CD4-positive, alpha-beta T cell treated with Interleukin-6 at 100 ng/mL for 8 hours (primary cell): ENCODE measurements at places on chromosomes 7 and 10.
A peak's percentile ranks its signal among the peaks of the same experiment; 100 is the strongest.

DNA sequence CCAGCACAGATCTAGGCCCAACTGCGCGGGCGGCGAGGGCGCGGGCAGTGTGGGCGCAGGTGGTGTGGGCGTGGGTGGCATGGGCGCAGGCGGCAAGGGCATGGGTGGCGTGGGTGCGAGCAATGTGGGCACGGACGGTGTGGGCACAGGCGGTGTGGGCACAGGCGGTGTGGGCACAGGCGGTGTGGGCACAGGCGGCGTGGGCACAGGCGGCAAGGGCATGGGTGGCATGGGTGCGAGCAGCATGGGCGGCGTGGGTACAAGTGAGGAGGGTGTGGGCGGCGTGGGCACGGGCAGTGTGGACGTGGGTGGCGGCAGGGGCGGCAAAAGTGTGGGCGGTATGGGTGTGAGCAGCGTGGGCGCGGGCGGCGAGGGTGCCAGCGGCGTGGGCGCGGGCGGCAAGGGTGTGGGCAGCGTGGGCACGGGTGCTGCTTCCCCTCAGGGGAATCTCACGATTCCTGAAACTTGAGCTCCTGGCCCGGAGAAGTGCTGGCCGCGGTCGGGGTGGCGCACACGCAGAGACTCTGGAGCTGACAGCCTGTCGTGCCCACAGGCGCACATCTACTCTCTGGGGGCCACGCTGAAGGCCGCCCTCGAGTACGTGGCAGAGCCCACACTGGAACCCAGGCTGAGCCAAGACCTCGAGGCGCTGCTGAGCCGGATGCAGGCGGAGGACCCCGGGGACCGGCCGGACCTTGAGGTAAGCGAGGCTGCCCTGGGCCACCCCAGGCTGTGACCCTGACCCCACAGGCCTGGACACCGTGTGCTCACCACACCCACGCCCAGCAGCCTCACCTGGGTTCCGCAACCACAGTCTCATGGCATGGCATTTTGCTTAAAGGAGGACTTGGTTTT lies 23.0 kb downstream of the KNDC1 start:
- DNase-seq = no peak

GRCh38 chr7:10257438-10257837 lies 716.2 kb upstream of the PHF14 start:
- DNase-seq = no peak

DNA sequence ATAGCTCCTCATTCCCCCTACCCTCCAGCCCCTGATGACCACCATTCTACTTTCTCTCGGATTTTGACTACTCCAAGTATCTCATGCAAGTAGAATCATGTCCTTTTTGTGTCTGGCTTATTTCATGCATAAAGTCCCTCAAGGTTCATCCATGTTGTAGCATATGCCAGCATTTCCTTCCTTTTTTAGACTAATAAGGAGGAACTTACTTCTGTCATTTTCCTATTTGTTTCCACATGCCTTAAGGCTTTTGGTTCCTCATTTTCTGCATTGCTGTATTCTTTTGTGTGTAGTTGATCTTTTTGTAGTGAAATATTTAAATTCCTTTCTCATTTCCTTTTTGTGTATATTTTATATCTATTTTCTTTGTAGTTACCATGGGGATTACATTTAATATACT lies 376.9 kb downstream of the CALN1 start:
- DNase-seq = no peak

- no peak for DNase-seq
Measured at GRCh38 chr10:132383751-132384196, 13.2 kb upstream of the PWWP2B start.

DNA sequence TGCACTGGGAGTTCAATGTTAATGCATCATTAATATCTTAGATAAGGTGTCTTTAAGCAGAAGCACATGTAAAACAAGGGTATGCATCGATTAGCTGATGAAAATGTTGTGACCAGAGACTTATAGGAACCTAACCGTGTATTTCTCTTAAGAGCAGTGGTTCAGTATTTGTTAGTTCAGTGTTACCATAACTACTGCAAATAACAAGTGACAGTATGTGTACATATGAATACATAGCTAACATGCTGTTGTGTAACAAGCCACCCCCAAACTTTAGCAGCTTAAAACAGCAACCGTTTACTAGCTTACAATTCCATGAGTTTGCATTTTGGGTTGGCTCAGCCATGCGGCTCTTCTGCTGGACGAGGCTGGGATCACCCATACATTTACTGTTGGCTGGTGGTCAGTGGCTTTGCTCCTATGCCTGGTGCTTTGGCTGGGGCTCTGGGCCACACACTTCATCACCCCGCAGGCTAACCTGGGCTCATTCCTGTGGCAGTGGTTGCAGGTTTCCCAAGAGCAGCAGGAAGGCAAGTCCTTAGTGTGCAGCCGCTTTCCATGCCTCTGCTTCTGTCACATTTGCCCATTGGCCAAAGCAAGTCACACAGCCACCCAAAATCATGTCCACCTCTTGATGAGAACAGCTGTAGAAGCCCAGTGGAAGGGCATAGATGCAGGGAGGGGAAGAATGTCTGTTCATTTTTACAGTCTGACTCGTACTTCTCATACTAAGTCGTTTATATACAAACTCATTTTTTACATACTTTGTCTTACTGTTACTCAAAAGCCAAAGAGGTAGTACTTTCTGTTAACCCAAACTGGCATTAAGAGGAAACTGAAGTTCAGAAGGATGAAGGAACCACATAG lies 103.3 kb upstream of the GATA3 start:
- no peak for DNase-seq

GRCh38 chr10:19843487-19843886 lies 27.3 kb downstream of the PLXDC2 start:
- DNase-seq = no peak

DNA sequence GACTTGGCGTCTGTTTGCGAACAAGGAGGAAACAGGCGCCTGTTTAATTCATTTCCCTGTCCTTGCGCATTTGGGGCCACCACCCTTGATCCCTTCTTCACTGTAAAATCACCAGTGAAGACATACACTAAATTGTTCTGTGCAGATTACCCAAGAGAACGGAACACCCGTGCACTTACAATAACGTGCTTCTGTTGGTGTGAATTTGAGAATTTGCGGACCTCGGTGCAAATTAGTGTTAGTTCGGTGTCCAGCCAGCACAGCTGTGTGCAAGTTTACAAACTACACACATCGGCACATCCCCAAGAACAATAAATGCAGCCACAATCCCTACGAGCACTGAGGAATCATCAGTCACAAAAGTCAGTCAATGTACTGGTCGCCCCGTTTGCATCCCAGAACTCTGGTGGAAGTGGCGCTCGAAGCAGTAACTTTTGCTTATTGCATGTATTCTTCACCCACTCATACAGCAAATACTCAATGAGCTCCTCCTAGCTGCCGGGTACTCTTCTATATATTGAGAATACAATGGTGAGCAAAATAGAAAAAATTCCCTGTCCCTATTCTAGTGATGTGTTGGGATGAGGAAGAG lies 786 bp upstream of the CNOT4 start:
- no peak for DNase-seq

DNA sequence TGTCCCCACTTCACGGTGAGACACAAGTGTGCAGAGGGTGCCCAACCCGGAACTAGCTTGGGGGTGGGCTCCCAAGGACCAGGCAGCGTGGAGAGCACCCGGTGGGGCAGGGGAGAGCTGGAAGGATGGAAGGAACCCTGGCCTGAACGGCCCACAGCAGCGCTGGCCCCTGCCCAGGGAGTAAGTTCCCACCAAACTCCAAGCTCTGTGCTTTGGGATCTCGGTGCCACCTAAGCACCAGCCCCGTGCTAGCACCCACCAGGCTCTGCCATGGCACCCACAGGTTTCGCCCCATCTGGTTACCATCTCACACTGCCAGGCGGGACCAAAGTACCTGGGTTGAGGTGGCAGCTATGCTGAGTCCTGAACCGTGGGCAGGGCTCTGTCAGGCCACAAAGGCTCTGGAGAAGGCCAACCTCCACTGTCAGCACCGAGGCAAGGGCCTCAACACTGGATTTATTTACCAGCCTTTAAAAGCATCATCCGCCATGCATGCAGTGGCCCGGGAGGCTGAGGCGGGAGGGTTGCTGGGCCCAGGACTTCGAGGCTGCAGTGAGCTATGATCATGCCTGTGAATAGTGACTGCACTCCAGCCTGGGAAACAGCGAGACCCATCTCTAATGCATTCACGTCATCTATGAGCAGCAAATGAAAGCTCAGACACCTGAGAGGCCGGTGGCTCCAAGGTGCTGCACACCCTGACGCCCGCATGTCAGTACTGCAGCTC lies 16.0 kb downstream of the GPER1 start:
- no peak for DNase-seq

- no peak for DNase-seq
Measured at GRCh38 chr10:78121801-78122200, 88.1 kb downstream of the RPS24 start.

GRCh38 chr10:43756341-43756740 lies 107.7 kb upstream of the ZNF32 start:
- no peak for DNase-seq

DNA sequence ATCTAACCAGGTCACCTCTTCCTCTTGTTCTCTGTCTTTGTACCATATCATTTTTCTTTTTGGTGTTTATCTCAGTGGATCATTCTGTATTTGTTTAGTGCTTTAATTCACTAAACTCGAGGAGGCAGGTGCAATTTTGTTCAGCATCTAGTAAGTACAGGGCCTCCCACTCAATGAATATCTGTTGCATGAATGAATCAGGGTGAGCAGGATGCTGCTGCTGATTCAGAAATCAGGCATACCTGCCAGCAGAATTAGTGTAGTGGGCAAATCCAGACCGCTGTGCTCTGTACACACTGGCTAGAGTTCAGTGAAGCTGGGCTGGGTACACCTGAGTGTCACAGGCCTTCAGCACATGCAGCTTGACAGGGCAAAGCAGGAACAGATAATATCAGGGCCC lies 511.9 kb downstream of the SUGCT start:
- no peak for DNase-seq

GRCh38 chr10:52143338-52143737 lies 170.7 kb upstream of the DKK1 start:
- no peak for DNase-seq

GRCh38 chr7:54859066-54859465 lies 100.1 kb upstream of the SEC61G start:
- no peak for DNase-seq

DNA sequence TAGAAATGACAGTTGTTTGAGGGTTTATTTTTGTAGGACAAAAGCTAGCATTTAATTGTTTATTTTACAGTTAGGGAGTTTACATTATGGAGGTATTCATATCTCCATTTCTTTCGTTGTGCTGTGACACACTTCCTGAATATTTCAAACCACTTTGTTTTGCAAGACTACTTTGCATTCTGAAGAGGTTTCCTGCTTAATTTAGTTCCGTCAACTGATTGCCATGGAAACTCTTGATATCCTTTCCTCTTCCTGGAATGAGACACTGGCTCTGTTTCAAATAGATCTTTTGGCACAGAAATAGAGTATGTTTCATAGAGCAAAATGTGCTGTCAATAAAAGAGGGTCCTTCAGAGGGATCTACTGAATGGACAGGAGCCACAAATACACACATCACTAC lies 159.5 kb upstream of the AGR3 start:
- peak; percentile 28 for DNase-seq

GRCh38 chr7:3230908-3231307 lies 70.1 kb upstream of the SDK1 start:
- DNase-seq = no peak

- no peak for DNase-seq
Measured at GRCh38 chr7:132576721-132577085, 433 bp upstream of the PLXNA4 start.

DNA sequence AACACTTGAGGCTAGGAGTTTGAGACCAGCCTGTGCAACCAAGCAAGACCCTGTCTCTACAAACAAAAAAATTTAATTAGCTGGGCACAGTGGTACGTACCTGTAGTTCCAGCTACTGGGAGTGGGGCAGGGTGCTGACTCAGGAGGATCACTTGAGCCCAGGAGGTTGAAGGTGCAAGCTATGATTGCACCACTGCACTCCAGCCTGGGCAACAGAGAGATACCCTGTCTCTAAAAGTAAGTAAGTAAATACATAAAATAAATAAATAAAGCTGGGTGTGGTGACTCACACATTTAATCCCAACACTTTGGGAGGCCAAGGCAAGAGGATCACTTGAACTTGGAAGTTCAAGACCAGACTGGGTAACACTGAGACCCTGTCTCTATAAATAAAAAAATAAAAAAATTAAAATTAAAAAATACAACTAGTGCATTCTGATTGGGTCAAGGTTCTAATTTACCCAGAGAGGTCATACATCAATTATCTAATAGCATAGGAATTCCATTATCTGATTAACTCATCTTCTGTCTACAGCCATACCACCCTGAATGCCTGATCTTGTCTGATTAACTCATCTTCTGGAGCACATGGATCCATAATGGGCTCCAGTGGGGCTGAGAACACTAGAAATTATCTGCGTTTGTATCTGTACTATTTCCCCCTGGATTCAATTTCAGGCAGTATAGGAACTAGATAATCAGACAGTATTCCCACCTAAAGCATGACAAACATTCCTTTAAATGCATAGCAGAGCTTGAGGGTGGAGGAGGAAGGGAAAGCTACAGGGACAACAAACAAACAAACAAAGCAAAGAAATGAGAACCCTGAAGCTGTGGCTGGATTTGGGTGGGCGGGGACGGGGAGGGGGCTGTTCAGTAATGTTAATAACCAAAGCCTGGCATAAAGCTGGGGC lies 21.0 kb upstream of the HILPDA start:
- DNase-seq = no peak

DNA sequence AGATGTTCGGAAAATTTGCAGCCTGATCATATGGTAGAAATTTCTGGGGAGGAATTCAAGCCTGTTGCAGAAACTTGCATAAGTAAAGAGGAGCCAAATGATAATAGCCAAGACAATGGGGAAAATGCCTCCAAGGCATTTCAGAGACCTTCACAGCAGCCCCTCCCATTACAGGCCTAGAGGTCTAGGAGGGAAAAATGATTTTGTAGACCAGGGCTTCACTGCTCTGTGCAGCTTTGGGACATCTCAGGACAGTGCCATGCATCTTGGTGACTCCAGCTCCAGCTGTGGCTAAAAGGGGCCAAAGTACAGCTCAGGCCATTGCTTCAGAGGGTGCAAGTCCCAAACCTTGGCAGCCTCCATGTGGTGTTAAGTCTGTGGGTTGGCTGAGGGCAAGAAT lies 50.6 kb upstream of the CYP2C18 start:
- no peak for DNase-seq

DNA sequence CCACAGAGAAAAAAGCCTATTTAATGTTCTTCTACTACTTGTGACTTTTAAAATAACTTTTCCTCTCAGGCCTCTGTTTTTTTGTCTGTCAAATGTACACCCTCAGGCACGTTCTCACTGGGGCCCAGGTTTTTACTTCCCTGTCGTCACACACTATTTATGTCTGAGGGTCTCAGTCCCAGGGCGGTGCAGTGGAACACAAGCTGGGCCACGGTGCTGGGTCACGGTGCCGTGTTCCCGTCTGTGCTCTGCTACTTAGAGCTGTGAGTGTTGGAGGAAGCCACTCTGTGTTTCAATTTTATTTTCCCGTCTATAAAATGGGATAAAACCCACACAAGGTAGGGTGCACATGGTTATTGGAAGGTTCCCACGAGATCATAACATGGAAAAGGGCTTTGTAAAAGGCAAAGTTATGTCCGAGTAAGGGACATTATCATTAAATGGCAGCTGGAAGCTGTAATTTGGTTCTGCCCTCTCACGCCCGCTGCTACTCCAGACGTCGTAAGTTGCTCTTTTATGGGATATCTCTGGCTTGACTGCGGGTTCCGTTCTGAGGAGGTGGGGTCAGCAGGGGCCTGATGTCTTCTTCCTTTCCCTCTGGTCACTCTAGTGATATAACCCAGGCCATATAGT lies 25.2 kb downstream of the ZNF775 start:
- no peak for DNase-seq
